Cardiac fibroblast (primary cell): ENCODE measurements at places on chromosomes 12 and 14.

DNA sequence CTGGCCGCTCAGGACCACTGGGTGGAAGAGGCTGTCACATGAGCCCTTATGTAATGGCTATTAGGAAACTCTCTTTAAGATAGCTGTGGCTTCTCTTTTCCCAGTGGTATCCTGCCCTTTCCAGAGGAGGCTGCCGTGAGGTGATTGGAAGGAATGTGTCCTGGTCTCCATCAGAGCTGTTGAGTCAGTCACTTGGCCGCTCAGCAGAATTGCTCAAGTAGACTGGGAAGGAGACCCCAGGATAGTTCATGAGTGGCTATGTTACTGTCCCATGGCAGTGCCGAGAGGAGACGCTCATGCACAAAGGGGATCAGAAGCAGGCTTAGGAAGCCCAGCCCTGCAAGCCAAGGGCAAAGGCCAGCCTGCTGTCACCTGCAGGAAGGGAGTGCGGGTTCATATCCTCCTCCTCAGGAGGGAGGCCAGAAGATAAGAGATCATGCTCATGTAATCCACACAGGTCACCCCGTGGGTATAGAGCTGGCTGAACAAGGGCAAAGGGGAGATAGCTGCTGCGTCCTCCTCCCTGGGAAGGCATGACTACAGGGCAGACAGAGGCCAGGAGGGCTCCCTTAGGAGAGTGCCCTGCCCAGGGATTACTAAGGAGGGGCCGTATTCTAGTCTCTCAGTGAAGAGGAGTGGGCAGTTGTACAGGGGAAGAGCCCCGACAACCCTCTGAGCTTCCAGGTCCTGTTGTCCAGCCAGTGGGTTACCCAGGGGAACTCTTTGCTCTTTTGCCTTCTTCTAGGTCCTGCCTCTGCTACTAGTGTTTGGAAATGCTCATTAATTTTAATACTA is 137.0 kb upstream of the MAX start:
- DNase-seq = peak; percentile 92

DNA sequence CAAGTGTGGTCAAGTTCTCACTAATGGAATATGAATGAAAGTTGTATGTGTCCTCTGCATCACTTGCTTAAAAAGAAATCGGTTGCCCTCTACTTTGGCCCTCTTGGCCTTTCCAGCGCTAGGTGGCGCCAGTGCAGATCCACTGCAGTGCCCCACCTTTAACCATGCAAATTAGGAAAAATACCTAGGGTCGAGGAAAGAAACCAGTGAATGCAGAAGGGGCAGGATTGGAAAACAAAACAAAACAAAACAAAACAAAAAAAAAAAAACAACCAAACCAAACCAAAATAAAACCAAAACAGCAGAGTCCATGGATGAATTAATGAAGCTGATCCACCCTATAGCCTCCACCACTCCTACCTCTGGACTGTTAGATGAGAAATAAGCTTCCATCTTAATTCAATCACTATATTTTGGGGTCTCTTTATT is 12.9 kb upstream of the NEMF start:
- peak; percentile 80 for DNase-seq

- DNase-seq = peak; percentile 30
Measured at GRCh38 chr14:79573486-79573885, 637.8 kb downstream of the DIO2 start.

DNA sequence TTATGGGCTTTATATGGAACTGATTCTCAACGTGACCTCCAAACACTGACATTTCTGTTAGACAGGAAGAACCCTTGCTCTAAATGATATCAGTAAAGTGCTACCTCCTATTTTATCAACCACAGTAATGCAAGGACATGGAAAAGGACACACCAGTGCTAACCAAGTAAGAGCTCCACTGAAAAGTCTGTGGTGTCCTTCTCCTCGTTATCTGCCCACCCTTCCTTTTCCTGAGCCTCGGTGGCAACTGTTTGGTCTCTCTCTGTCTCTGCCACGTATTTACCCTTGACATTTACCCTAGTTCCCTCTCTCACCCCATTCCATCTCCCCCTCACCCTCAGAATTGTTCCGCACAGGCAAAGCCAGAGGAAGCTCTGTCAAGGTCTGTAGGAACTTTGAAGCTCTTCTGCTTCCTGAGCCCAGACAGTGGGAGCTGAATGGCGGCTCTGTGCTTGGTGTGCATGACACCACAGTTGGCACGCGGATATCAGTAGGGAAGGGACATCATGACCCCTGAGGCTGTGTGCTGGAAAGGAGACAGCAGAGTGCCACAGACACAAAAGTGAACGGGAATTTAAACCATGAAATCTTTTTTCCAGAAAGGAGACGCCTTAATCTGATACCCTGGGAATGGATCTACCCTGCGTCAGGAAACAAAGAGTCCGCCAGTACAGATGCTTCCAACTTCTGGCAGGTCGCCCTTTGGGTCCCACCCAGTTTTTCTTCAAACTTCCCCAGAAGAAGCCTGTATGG is 50.8 kb downstream of the NTN4 start:
- DNase-seq = no peak

DNA sequence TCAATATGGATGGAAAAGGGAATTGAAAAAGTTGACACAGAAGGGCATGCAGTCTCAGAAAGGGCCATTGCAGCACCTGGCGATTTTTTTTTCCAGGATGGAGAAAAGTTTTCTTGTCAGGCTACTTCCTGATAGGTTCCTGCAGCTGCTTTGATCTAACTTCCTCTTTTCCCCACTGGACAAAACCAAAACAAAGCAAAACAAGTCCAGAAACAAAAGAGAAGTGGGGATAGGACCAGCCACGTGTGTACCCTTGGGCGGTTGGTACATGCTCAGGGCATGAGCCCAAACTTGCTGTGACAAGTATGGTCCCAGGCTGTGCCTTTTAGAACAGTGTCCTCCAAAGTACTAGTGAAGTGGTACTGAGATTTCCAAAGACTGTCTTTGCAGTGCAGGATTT is 89.8 kb downstream of the CHST11 start:
- DNase-seq = no peak

GRCh38 chr12:26283046-26283445 is 87.7 kb downstream of the SSPN start:
- DNase-seq = no peak

- DNase-seq = no peak
Measured at GRCh38 chr14:98956661-98957060, 315.3 kb downstream of the BCL11B start.

- DNase-seq = peak; percentile 67
Measured at GRCh38 chr12:94674051-94674451, 23.7 kb upstream of the TMCC3 start.

DNA sequence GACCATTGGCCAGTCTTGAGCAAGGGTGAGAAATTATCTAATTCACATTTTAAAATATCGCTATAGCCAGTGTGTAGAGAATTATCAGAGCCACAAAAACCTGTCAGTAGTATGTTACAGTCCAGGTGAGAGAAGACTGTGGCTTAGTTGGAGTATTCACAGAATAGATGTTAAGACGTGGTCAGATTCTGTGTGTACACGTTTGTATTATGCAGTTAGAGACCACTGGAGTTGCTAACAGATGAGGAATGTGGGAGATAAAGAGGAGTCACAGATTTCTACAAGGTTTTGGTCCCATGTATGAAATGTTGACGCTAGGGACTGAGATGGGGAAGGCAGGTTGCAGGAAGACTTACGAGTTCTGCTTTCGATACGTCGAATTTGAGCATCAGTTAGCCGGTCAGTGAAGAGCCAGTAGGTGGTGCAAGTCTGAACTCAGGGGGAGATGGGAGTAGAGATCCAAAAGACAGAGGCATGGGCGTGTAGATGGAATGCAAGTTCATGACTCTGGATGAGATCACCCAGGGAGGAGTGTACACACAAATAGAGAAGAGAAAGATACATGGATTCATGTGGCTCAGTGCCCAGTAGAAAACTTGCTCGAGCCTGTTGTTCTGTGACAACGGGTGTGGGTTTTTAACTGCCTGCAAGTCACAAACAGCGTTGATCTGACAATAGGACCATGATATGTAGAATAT is 114.8 kb upstream of the FLRT2 start:
- DNase-seq = peak; percentile 99

- DNase-seq = peak; percentile 79
Measured at GRCh38 chr12:6340032-6340638, 1.7 kb downstream of the TNFRSF1A start.

- DNase-seq = no peak
Measured at GRCh38 chr12:18502422-18502968, 235.3 kb downstream of the PLCZ1 start.

- peak; percentile 7 for DNase-seq
Measured at GRCh38 chr14:106094654-106095189, 568.3 kb downstream of the TMEM121 start.

DNA sequence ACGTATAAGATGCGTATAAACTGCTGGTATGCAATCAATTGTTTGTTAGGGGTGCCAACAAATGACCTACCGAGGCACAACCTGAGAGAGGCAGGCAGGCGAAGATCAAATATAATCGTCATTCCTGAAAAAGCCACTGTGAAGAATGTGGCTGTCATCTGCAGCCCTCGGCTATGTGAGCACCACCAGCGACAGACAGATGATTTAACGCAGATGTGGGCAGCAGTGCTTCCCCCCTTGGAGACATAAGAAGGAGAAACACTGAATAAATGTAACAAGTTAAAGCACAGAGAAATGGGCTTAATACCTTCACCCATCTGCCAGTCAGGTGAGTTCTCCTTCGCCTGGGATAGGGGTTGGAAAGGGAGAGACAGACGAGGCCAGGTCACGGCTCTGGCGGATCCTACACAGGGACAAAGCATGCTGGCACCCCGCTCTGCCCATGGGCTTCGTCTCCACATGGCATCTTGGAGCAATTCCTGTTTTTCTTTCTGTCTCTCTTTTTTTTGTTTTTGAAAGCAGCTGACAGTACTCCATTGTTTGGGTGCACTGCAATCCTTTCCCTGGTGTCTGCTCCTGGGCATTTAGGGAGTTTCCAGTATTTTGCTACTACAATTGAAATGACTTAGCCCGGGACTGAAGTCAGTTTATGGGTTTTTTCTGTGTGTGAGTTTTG is 28.1 kb downstream of the TNFAIP2 start:
- DNase-seq = no peak

GRCh38 chr12:95248604-95249360 is 31.2 kb downstream of the VEZT start:
- DNase-seq = peak; percentile 66

DNA sequence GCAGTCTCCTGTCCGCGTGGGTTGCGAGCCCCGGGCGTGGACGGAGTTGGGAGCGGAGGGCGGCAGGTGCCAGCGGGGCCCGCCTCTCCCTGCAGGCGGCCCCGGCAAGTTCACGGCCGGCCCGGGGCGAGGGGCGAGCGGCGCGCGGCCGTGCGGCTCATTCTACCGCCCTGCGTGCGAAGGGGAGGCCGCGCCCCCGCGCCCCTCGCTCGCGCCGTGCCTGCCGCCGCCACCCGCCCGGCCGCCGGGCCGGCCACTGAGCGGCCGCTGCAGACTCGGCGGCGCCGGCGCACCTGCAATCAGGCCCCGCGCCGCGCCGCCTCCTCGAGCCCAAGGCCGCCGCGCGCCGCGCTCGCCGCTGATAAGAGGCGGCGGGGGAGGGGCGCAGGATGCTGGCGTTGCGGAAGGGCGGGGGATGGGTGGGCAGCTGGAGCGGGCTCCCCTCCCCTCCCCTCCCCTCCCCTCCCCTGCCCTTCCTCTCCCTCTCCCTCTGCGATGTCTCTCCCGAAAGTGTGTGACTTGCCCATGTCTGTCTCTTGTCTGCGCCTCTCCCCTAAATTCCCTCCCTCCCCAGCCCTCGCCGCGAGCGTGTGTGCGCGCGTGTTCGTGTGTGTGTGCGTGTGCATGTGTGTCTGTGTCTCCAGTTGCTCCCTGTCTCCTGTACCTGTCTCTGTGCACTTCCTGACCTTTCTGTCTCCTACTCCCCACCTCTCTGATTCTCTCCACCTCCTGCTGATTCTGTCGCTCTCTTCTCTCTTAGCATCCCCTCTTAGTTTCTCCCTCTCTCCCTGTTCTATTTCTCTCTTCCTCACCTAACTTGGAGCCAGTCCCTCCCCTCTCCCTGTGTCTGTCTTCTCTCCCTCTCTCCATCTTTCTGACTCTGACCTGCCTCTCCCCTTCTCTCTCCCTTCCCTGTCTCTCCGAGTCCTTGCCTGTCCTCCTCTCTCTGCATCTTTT is 768.1 kb upstream of the TBX3 start:
- DNase-seq = peak; percentile 15

- DNase-seq = no peak
Measured at GRCh38 chr14:66076176-66076575, 410.0 kb upstream of the CCDC196 start.

- DNase-seq = peak; percentile 66
Measured at GRCh38 chr14:61388173-61388975, 67.0 kb downstream of the PRKCH start.
